Stimulated activated CD8-positive, alpha-beta memory T cell treated with anti-CD3 and anti-CD28 coated beads, Interleukin-4, amount 100 ng/mL, for 1 hour (primary cell): ENCODE measurements at places on chromosomes 3 and 15.

GRCh38 chr15:91997163-91997562 is 143.7 kb downstream of the SLCO3A1 start:
- no peak for DNase-seq

- no peak for DNase-seq
These were observed 15.0 kb downstream of the FBLN2 start for GRCh38 chr3:13563911-13564310.

GRCh38 chr3:32181365-32181764 is 57.1 kb upstream of the CMTM8 start:
- DNase-seq = no peak

DNA sequence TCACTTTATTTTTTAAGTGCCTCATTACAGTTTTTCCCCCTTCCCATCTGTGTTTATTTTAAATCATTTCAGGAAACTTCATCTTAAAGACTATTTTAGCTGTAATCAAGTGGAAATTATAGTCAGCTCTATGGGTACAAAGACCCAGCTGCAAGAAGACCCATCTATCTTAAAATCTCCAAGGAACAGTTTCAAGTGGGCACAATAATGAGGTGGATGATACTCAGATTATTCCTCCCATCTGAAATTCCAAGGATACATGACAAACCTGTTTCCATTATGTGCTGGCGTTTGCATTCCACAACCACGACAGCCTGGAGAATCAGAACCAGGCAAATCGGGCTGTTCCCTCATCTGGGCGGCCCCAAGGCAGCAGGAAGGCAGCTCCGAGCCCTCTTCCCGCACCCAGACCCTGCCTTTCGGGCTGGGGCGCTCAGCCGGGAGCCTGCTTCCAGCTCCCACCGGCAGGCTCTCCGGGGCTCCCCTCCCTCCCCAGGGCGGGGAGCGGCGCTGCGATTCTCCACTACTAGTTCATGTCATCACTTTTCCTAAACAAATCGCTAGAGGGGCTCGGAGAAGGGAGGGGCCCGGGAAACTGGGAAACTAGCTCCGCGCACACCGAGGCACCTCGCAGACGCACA is at the start of gene MGLL:
Gene MGLL (minus strand): TSS at position 475 of the 641 bp plus-strand sequence. CDS start 197 bp downstream, at position 278.
- no peak for DNase-seq

- DNase-seq = no peak
These were observed 53.3 kb upstream of the CPOX start for GRCh38 chr3:98646680-98647079.

DNA sequence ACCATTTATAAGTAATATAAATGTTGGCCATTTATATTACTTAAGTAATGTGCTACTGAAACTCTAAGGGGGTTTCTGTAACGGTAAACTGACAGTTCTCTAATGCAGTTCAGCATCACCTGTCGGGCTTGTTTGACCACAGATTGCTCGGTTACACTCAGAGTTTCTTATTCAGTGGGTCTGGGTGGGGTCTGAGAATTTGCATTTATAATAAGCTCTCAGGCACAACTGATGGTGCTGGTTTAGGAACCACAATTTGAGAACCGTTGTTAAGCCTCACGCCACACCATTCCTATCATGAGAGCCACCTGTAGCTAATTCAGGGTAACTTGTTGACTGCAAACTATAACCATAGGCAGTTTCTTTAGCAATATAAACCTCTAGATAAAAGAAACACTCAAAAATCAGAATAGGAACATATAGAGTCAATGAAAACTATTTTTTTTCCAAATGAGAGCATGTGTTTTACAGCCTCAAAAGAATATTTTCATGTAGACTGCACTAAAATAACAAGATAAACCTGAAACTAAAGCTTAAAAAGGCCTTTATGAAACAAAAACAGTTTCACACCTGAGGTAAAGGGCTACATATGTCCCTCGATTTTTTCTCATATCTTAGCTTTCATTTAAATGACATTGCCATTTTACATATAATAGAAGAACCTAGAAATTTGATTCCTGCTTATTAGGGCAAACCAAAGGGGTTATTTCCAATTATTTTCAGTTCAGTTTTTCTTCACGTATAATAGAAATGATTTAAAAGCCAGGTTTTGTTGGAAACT is 604.8 kb downstream of the UNC13C start:
- DNase-seq = no peak

DNA sequence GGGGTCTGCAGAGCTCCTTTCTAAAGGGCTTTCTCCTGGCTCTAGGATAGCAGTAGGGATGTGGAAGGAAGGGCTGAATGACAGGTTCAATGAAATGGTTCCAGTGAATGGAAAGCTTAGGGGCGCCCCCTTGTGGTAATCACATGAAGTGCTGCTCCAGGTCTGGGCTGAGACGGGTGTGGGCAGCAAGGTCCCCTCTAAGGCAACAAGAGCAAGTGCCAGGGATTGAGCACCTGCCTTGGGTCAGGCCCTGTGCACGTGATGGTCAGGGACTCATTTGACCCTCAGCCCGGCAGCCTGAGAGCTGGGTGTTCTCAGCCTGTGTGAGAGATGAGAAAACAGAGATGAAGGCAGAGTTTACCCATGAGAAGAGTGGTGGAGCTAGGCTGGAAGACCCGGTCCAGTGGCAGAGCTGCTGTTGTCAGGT is 12.1 kb upstream of the CX3CR1 start:
- peak; percentile 64 for DNase-seq

DNA sequence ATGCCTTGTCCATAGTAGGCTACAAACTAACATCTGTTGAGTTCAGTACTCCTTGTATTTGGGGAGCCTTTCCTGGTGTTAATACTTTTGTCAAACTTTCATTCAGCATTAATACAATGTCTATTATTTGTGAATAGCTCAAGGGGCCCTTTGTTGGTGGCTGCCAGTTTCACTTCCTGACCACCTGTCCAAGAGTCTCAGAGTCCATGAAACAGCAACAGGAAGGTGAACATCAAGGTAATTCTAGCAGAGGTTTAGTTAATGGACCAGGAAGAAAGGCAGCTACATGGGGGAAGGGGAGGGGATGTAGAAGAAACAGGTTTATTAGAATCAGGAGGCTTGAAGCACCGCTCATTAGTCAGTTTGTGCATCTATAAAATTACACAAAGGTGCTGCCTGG is 386.9 kb downstream of the PDCD6IP start:
- no peak for DNase-seq

DNA sequence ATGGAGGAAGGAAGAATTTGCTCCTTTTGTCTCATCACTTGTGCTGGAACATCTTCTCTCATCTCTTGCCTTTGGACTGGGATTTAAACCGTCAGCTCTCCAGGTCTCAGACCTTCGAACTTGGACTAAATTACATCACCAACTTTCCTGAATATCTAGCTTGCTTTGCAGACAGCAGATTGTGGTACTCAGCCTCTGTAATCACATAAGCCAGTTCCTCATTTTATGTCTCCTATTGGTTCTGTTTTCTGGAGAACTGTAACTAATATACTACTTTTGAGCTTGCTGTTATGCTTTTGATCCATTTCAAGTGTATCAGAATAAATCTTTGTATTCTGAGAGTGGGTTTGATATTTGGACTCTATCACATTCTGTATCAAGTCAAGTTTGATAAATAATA is 164.3 kb upstream of the VEPH1 start:
- no peak for DNase-seq

GRCh38 chr3:103337179-103337845 is 902.5 kb downstream of the ZPLD1 start:
- DNase-seq = no peak

GRCh38 chr3:44476181-44476611 is 1.3 kb downstream of the ZNF445 start:
- no peak for DNase-seq

DNA sequence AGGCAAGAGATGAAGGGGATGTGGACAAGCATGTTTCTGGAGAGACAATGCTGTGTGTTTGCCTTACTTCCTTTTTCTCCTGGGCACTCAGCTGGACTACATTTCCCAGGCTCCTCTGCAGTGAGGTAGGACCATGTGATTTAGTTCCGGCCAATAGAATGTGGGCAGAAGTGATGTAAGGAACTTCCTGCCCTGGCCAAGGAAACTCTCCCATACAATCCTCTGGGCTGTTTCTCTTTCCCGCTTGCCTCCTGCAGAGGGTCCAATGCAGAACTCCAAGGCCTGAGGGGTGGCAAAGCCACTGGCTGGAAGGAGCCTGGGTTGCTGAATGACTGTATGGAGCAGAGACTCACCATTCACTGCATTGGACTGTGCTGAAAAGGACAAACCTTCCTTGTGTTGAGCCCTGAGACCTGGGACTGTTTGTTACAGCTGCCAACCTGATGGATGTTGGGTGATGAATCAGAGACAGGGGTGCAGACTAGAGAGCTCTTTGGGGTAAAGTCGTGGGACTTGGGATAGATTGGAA is 82.7 kb upstream of the SLC6A6 start:
- DNase-seq = no peak

GRCh38 chr15:92693691-92694331 is 38.2 kb upstream of the FAM174B start:
- DNase-seq = no peak

GRCh38 chr3:190533511-190534281 is 19.8 kb downstream of the IL1RAP start:
- DNase-seq = no peak

- DNase-seq = no peak
These were observed 16.1 kb upstream of the AHSG start for GRCh38 chr3:186596568-186597287.
